ENCODE measurements at places on chromosomes 3 and 15.
A peak's percentile ranks its signal among the peaks of the same experiment; 100 is the strongest.

DNA sequence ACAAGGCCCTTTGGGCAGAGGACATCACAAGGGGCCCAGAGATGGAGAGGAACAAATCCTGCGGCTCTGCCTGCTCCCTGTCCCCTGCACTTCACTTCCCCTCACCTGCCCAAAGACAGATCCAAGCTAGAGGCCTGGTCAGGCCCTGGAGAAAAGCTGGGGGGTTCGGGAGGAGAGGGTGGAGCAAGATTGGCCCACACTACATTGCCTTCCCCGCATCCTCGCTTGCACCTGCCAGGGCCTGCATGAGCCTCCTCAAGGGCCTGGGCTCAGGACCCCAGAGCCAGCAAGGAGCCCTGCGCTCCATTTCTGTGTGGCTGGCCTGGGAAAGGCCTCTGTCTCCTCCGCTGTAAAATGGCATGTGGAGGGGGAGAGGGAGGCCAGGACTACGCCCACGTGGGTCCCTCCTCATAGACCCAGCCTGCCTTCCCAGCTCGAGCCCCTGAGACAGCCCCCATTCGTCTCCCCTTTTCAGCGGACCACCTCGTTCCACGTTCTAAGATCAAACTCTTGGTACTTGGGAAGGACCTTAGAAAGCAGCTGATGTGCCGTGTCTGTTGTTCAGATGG lies 106.0 kb downstream of the HMG20A start:
- no peak for DNase-seq

DNA sequence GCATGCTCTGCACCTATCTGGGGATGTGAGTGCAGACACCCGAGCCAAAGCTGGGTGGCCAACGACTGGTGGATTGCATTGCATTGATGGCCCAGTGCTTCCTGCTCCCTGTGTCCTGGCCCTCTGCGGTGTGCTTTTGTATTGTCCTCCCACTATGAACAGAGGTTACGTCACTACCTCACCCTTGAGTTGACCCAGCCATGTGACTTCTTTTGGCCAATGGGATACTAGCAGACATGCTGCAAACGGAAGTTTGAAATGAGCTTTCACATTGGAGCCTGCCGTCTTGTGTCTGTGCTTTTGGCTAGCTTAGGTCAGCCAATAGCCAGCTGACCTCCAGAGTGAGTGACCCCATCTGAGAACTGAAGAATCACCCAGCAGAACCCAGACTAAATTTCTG lies 15.3 kb upstream of the TBC1D21 start:
- no peak for DNase-seq

- no peak for DNase-seq
These were observed 65.8 kb downstream of the ZNF280D start for GRCh38 chr15:56667517-56667916.

DNA sequence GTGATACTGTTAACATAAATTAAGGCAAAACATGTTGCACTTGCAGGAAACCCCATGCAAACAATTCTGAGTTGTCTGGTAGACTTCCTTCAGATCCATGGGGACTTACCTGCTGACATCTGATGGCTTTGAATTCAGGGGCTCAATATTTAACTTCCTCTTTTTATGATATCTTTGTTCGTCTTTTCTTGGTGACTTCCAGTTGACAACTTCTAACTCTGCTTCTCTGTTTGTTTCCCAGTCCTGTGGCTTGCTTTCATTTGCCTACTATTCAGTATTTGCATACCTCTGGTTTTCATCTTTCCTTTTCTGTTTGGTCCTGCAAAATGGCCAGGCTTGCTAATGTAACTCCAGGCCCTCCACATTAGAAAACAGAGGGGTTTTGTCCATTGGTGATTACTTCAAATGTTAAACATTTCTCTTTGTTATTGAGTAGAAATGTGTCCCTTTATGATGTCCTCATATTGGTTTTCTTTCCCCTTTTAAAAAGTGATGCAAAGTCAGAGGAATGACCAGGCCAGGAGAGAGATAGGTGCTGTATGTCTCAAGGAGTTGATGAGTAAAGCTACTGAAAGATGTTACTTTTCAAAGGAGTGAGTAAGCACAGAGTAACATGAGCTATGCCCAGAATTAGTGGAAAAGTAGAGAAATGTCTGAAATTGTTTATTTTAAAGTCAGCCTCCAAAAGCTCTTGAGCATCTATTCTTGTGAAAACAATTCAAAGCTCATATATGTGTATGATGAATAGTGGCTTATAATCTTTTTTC lies 335.9 kb downstream of the LPP start:
- DNase-seq = peak; percentile 52

- no peak for DNase-seq
These were observed 436.1 kb upstream of the WNT5A start for GRCh38 chr3:55923207-55923606.

DNA sequence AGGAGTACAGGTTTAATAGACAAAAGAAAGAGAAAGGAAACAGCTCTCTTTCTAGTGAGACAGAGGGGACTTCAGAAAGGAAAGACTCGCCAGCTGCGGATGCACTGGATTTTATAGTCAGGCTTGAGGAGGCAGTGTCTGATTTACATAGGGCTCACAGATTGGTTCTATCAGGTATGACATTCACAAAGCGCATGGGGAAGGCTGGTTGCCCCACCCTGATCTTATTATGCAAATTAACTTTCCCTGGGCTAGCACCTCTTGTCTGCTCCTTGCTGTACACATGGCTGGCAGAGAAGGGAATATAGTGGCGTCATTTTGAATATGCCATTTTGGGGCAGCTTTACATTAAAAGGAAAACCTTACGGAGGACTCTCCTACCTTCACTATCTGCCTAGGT lies 938.4 kb upstream of the SEMA6D start:
- DNase-seq = no peak

DNA sequence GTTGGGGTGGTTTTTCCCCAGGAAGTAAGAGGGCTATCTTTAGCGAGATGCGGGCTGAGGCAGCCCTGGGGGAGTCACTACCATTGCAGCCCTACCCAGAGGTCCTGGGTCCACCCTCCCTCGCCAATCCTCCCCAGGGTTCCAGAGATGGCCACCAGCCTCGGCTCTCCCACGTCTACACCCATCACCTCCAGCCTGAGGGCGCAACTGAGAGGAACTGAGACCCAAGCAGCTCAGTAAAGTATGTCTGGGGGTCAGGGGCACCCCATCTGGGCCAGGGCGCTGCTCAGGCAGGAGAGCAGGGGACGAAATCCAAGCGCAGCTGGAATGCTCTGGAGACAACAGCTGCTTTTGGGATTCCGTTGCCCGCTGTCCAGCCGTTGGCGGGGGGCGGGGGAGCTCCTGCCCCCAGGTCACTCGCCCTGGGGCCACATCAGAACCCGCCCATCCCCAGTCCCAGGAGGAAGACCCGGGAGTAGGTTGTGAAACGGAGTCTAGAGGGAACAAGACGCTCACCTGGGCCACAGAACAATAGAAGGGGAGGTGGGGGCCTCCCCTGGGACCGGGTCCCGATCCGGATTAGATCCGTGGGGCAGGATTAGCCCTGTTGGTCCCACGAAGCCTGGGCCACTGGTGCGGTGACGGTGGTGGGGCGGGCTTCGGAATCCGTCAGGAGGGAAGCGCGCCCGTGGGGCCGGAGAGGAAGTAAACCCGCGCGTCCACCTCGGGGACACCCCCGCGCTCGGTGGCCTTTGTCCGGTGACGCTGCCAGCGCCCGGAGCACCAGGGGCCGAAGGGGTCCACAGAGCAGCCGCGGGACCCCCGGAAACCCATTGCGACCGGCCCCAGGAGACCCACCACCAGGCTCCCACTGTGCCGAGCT lies 1.4 kb upstream of the NDUFAF3 start:
- peak; percentile 42 for DNase-seq

DNA sequence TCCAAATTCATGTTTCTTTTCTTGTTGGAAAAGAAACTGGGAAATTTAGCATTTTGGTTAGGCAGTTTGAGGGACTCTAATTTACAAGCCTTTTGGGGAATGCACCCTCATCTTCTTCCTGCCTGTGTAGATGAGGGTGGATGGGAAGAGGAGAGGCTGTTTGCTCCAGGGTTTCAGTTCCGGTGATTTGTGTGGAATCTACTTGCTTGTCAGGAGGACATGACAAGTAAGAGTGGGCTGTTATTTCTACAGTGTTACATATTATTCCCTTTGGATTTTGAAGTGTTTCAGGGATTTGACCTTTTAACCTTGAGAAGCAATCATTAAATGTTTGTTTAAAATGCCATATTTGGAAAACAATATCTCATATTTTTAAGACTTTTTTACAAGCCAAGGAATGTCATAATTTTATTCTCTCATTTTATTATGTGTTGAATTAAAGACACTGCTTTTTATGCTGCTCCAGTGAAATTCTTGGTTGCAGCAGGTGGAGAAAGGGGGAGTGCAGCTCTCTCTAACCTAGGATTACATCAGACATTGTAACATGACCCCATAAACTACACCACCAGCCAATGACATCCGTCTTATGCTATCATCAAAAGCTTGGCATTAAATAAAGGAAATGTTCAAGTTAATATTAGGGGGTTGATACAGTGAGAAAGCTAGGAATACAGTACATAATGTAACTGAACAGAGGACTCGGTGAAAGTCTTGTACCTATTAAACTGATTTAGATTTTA lies 30.2 kb downstream of the PLAAT1 start:
- DNase-seq = no peak

DNA sequence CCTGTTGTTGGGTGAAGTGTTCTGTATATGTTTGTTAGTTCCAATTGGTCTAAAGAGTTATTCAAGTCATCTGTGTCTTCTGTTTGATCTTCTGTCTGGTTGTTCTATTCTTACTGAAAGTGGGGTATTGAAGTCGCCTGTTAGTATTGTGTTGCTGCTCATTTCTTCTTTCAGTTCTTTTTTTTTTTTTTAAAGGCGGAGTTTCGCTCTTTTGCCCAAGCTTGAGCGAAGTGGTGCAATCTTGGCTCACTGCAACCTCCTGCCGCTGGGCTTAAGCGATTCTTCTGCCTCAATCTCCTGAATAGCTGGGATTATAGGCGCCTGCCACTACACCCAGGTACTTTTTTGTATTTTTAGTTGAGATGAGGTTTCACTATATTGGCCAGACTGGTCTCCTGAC lies 23.5 kb downstream of the PFN2 start:
- no peak for DNase-seq

GRCh38 chr3:155382396-155383042 lies 89.0 kb upstream of the STRIT1 start:
- DNase-seq = peak; percentile 84

GRCh38 chr3:73136941-73137340 lies 75.5 kb downstream of the EBLN2 start:
- no peak for DNase-seq

GRCh38 chr3:57120451-57121174 lies 44.5 kb downstream of the IL17RD start:
- no peak for DNase-seq

DNA sequence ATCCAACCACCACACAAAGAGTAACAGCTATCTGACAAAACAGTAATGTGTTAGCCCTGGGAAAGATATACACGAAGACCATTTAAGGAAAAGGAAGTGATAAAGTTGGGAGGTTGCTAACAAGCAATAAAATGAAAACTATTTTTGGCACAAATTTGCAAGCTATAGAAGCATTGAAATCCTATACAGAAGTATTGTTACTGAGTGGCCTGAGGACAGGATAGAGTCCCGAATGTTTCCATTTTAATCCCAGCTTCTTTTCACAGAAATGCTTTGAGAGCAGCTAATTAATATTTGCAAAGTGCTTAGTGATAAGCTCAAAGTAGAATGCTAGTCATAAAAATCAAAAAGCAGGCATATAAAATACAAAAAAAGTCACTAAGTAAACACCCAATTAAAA lies 51.5 kb downstream of the RAD18 start:
- DNase-seq = no peak
